Activated CD4-positive, alpha-beta T cell treated with anti-CD3 and anti-CD28 coated beads, Interleukin-2, amount 50 U/mL, for 1 hour (primary cell): ENCODE measurements at places on chromosomes 11 and 22.

GRCh38 chr22:37310815-37311595, 28.7 kb downstream of the CYTH4 start:
- DNase-seq: no peak

- DNase-seq: no peak
Observed at GRCh38 chr22:37525073-37525745, 6.0 kb upstream of the CARD10 start.

- no peak for DNase-seq
Observed at GRCh38 chr22:36835903-36836302, 19.1 kb upstream of the PVALB start.

- DNase-seq: no peak
Observed at GRCh38 chr11:130141561-130142341, 17.8 kb upstream of the ST14 start.

DNA sequence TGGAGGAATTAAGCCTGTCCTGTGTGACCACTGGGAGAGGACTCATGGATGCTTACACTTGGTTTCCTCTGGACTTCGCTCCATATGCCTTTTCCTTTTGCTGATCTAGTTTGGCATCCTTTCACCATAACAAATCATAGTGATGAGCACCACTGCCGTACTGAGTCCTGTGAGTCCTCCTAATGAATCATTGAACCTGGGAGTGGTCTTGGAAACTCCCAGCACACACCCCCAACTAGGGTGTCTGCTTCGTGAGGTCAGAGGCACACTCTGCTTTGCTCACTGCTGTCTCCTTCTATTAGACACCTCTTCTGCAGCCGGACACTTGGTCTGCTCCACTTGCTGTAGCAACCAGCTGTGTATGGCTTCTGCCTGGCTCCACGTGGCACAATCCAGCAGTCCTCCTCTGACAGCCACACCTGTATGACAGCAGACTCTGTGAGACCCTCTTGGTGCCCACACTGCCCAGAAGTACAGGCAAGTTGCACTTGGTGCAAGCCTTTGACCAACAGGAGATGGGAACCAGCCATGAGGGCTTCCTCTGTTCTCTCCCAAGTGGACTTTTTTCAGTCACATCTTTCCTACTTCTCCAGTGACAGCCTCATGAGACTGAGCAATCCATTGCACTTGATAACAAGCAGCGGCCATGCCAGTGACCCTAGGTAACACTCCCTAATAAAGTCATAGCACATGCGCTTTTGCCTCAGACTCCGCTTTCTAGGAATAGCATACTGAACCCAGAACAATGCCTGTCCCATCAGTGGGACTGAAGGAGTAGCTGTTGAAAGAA, 65.0 kb upstream of the HMGXB4 start:
- no peak for DNase-seq

DNA sequence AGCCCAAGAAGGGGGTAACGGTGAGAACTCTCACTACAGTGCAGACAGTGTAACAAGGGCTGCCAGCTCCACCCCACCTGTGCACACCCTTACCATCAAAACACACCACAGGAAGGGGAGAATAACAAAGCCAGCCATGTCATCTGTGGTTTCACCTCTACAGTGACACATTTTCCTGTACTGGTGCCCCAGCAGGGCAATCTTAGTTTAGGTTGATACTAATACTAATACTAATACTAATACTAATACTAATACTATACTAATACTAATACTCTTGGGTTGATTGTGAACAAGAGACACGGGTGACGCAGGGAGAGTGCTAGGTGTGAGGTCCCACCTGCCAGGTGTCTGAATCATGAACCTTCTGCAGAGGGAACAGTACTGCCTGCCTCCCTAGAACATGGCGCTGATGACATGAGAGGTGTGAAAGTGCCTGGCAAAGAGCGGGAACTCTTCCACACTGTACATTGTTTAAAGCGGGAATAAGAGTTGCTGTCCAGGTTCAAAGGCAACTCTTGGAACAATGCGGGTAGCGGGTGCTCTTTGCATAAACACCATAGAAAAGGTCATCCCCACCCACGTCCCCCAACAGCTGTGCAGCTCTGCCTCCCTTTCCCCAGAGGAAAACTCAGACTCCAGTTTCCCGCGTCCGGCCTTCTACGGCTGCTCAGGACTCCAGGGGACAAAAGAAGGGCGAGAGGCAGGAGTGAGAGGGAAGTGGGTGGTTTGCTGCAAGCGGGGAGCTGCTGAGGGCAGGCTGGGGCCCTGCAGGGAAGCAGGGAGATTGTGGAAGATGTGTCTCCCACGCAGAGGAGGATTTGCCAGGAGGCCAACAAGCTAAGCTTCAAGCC, 25.0 kb upstream of the TMPRSS4 start:
- DNase-seq: peak; percentile 68

- DNase-seq: no peak
Observed at GRCh38 chr11:35009191-35009943, 92.9 kb downstream of the PDHX start.

DNA sequence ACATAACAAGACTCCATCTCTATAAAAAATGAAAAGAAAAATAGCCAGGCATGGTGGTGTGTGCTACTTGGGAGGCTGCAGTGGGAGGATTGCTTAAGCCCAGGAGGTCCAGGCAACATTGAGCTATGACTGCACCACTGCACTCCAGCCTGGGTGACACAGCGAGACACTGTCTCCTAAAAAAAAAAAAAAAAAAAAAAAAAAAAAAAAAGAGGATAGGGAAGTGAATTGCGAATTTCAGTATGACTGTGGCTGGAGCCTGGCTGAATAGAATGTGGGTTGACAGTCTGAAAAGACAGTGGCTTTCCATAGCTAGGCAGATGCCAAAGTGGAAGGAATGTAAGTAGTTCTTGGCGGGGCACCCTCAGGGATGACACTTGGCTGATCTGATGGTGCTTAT, 6.4 kb upstream of the LDHAL6A start:
- DNase-seq: no peak

- DNase-seq: no peak
Observed at GRCh38 chr11:48079596-48079995, 99.2 kb downstream of the PTPRJ start.

GRCh38 chr11:44855493-44855849, 95.2 kb downstream of the TP53I11 start:
- no peak for DNase-seq

DNA sequence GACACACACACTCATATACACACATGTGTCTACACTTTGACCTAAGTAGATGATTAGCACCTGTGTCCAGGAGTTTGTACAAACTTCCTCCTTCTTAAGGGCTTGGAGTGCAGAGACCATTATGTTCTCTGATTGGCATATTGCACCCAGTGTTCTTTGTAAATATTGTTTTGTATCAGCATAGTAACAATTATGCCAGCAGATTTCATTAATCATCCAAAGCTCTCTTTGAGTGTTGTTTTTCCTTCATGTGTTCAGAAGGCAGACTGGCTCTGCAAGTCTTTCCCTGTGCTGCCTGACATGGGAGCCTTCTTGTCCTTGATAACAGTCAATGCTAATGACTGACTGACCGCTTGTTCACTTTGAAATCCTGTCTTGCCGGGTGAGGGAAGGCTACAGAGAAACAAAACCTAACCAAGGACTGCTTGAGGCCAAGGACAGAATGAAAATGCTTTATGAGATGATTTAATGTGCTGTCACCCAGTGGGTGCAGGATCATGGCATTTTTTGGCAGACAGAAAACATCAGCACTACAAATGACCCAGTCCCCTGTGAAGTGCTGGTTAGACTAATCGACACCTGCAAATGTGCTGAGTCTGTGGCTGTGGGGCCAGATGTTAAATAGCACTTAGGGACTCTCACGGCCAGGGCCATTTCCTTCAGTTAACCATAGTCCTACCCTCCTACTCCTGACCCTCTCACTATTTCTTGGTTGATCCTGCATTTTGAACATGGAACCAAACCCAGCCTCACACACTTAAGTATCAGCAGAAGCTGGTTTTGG, 6.6 kb upstream of the BARX2 start:
- no peak for DNase-seq
